Osteocyte (in vitro differentiated cells): ENCODE measurements at places on chromosomes 1 and 21. TPM values are rescaled to one million over a fixed set of nuclear protein-coding genes. Genes with fewer than 3 reads are reported as not detected.

The CYP4Z1 gene
- not detected in 2 replicates for total RNA-seq

The LAD1 gene
- total RNA-seq, result 0.16 and 0.91 TPM in 2 replicates

The SH2D1B gene
- total RNA-seq, result not detected in 2 replicates

The IGSF21 gene
- not detected in 2 replicates for total RNA-seq

The HSF2BP gene
- total RNA-seq, result 3.4 and 3.7 TPM in 2 replicates

The TCEA3 gene
- total RNA-seq, result 4.0 and 4.6 TPM in 2 replicates

The NTRK1 gene
- not detected in 2 replicates for total RNA-seq

The CPLANE2 gene
- 10.3 and 11.8 TPM in 2 replicates for total RNA-seq

The F5 gene
- not detected in 2 replicates for total RNA-seq

The LCE2A gene
- total RNA-seq, result not detected in 2 replicates

The ACKR1 gene
- total RNA-seq, result not detected in 2 replicates

The DLGAP3 gene
- 0.21 TPM in 1 of 2 replicates, not detected in the other for total RNA-seq
